ENCODE measurements at places on chromosomes 5 and 9. TPM values are rescaled to one million over a fixed set of nuclear protein-coding genes. Genes with fewer than 3 reads are reported as not detected.

The DDX46 gene
- 66.2 TPM for total RNA-seq

The GRAMD2B gene
- 1.5 TPM for total RNA-seq

The LYSMD3 gene
- total RNA-seq, result 7.4 TPM

The EIF4E1B gene
- total RNA-seq, result not detected

The SPINK7 gene
- not detected for total RNA-seq

The TAF1L gene
- total RNA-seq, result not detected
